ENCODE measurements at places on chromosomes 13 and 19.

DNA sequence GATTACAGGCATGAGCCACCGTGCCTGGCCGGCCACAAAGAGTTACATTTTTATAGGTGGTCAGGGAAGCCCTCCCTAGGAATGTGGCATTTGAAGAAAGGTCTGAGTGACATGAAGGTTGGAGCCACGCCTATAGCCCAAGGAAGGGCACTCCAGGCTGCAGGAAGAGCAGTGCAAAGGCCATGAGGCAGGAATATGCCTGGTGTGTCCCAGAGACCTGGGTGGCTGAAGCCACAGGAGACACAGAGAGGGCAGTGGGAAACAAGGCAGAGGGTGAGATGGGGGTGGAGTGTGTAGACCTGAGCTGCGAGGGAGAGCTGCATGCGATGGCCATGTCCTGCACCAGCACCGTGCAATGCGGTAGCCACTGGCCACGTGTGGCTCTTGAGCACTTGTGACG, 4.9 kb downstream of the PNMA8B start:
- DNase-seq, result no peak

DNA sequence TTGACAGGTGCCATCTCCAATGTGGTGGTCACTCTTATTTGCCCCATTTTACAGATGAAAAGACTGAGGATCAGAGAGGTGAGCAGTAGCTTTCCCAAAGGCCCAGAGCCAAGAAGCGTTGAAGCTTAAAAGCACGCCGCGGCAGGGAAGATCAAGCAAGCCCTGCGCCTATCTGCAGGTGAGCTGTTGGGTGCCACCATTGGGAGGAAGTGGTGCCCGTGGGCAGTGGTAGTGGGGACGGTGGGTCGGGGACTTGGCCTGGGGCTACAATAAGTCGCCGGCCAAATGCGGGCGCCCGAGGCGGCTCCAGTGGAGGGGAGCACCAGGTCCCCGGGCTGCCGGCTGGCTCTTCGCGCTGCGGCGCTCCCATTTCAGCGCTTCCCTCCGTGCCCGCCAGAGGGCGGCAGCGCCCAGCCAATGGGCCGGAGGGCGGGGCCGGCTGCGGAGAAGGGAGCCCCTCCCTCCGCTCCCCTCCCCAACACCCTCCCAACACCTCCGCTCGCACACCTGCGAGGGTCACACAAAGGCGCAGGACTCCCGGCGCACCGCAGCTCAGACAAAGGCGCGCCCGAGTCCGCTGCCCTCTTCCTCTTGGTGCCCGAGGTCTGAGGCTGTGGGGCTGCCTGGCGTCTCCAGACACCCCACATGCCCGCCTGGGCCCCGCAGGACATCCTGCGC, 744 bp upstream of the POU2F2 start:
- peak; percentile 84 for DNase-seq

DNA sequence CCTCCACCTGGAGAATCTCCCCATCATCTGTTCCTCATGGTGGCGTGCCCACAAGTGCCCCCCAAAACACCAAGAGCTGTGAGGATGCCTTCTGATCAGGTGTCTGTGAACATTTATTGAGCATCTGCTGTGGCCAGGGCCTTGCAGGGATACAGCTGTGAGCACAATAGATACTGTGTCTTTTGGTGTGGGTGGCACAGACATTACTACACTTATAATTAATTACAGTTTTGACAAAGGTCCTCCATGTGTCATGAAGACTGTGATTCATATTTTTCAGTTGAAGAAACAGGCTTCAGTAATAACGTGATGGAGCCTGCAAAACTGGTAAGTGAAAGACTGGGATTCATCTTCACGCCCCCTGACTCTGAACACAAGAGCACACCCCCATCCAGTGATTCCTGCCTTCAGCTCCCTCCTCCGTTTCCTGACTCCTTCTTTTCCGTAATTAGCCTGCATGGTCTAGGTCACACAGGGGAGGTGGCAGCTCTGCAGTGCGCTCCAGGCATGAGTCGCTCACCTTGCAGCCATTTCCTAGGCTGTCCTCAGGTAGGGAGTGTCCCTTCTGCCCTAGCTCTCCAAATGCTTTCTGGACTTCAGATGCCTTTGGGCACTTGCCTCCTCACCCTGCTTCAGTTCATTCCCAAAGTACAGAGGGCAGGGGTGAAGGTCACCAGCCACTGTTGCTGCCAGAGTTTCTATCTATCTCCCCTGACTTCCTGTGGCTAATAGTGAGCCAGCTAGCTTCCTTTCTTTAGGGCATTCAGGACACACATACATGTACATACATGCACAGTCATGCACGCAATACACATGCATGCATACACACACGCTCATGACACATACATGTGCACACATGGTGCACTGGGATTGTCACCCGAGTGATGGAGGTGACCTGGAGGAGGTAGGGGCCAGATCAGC, 66.5 kb downstream of the SIAH3 start:
- no peak for DNase-seq

DNA sequence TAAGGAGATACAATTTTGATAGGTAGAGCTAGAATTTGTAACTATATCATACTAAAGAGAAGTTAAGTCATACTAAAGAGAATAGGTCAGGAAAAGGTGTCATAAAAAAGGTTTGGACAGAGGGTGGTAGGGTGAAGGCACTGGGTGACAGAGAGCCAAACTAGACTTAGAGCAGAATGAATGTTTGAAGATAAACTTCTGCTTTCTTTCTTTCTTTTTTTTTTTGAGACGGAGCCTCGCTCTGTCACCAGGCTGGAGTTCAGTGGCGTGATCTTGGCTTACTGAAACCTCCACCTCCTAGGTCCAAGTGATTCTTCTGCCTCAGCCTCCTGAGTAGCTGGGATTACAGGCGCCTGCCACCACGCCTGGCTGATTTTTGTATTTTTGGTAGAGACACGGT, 44.1 kb downstream of the TM9SF2 start:
- DNase-seq, result no peak

- peak; percentile 52 for DNase-seq
Observed at GRCh38 chr19:18437491-18438330, at the start of gene ISYNA1. Gene ISYNA1 (minus strand): TSS chr19:18438133. CDS start chr19:18437979, 154 bp downstream.

DNA sequence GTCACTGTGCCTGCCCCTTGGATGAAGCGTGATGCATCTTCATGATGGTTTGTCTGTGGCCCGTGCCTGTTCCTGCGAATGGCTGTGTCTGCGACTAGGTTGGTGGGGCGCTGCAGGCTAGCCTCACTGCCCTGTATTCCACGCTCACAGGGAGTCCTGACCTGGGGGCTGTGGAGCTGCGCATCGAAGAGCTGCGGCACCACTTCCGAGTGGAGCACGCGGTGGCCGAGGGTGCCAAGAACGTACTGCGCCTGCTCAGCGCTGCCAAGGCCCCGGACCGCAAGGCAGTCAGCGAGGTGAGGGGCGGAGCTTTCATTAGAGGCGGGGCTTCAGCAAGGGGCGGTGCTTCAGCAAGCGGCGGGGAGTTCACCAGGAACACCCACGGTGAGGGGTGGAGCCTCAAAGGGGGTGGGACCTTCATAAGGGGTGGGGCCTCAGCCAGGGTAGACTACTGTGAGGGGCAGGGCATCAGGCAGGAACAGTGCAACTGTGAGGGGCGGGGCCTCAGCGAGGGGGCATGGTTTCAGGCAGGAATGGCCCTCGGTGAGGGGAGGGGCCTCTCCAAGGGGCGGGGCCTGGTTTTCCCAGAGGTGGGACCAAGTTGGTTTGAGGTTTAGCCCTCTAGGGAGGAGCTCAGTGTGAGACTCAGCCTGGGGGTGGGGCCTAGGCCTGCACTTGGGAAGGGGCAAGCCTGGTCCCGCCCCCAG, 17.2 kb downstream of the PKN1 start:
- DNase-seq, result no peak

DNA sequence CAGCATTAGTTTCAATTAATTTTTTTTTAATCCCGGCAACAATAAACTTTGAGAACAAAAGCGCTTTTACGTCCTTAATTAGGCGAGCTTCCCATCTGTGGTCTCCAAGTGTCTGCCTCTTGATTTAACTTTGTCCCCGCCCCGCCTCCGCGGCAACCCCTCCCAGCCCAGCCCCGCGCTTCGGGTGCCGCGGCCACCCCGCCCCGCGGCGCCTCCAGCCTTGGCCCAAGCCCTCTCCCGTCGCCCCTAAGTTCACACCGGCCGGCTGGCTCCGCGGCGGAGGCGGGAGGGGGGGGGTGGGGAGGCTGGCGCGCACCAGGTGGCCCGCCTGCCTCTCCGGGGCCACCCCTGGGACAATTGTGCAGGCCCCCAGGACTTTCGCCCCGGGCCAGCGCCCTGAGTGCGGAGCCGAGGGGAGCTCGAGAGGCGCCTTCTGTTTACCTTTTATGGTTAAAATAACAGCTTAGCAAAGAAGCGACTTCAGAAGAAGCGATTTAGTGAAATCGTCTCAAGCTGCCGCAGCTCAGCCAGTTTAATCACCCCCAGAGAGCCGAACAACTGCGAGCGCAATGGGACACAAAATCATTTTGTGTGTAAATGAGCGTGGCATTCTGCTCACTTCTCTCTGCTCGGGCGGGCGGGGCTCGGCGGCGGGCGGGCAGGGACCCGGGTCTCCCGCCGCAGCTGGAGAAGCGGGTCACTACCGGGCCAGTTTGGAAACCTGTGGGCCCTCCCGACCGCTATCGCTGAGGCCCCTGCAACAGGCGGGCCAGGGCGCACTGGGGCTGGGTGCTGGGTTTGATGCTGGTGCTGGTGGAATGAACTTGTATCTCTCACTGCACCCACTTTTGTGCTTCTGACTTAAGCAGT, 1.4 kb downstream of the KCTD15 start:
- peak; percentile 12 for DNase-seq

All from NCI-H1105 treated with DMSO at 0.1 percent for 48 hours (cell line).